NCI-H1092 (cell line): ENCODE measurements at places on chromosomes 6 and 20.

DNA sequence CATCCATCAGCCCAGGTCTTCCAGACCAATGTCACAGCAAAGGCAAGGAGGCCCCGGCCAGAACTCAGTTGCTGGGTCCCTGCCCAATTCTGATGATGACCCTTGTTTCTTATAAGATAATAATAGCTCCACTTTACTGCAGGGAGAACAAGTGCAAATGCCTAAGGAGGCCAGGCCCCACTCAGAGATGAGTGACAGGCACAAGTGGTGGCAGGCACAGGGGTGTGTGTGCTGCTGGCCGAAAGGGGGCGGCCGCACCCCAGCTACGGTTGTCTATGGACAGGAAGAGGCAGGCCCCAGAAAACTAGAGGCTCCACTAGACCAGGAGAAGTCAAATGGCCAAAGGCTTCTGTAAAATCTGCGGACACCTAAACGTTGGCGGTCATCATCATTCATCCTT lies 28.6 kb downstream of the GNAS-AS1 start:
- DNase-seq: no peak

- DNase-seq: no peak
Observed at GRCh38 chr6:43917878-43918382, 147.9 kb downstream of the VEGFA start.

DNA sequence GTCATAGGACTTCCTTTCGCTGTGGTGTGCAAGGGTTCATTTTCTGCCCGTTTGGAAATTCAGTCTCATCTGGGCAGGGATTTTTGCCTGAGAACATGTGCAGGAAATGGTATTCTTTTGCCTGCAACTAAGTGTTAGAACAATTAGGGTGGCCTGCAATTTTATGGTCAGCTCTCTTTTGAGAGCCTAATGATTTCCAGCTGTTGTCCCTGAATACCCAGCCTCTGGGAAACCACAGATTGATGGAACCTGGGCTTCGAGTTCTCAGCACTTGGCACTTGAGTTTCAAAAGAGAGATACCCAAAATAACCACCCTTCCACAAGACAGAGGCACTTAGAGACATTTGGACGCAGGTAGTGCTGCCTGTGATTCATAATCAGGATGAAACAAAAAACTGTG lies 217.2 kb upstream of the FOXA2 start:
- no peak for DNase-seq

DNA sequence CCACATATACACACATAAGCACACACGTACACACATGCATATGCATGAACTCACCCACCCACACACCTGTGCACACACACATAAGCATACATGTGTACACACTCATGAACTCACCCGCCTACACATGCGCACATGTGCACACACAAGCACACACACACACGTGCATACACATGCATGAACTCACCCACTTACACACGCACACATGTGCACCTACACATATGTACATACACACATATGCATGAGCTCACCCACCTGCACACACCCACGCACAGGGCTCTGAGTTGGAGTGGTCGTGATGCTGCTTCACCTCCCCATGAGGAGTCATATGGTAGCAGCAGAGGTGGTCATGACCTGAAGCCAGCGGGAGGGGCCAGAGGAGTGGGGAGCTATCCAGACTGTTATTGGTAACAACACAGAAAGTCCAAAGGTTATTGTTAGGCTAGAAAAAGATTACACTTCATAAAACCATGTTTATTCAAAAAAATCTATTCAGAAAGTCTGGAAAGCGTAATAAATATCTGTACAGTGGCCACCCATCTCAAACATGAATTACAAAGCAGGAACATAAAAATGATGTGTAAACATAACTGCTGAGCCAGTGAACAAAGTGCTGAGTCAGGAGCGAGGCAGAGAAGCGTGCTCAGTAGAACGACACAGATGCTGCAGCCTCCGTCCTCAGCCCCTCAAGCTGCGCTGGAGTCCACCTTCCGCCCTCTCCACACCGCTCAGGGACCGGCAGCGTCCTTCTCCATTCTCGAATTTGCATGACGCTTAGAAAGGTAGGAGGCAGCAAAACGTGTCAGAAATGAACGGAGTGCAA lies 26.4 kb upstream of the MPC1 start:
- no peak for DNase-seq

DNA sequence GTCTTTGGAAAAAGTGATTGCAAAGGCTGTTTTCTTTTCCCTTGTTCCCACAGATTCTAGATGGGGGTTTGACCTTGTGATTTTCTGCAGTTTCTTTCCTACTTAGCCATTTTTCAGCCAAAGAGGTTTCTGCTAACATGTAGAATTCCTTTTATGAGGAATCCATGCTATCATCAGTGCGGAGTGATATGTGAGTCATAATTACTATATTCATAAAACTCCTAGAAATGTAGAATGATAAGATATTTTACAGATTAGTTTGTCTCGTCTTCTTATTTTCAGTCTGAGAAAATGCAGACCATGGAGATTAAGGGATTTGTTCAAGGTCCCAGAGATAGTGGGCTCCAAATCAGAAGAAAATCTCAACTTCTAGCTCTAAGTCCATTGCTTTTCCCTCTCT lies 98.6 kb downstream of the KCNQ5 start:
- no peak for DNase-seq

- no peak for DNase-seq
Observed at GRCh38 chr6:133644548-133644891, 244.4 kb upstream of the TCF21 start.

DNA sequence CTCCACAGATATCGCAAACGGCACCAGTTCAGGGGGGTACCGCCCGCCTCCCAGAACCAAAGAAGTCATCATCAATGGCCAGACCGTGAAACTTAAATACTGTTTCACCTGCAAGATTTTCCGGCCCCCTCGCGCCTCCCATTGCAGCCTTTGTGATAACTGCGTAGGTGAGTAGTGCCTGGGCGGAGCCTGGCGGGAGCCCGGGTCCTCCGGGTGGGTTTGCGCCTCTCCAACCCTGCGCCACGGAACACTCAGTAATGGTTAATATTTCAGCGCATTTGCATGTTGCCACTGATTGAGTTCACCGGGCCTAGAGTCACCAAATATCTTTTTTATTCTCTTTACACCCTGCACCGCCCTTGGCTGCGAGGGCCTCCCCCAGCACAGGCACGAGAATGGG lies 212.0 kb downstream of the ZDHHC14 start:
- DNase-seq: no peak
